ENCODE measurements at places on chromosomes 5 and 9.

GRCh38 chr5:72486371-72486770 lies 20.8 kb downstream of the ZNF366 start:
- peak; percentile 18 for DNase-seq

- DNase-seq, result peak; percentile 69
These were observed 528.1 kb upstream of the KLF4 start for GRCh38 chr9:108017671-108018070.

GRCh38 chr9:109198736-109199382 lies 31.8 kb upstream of the FRRS1L start:
- DNase-seq, result no peak

DNA sequence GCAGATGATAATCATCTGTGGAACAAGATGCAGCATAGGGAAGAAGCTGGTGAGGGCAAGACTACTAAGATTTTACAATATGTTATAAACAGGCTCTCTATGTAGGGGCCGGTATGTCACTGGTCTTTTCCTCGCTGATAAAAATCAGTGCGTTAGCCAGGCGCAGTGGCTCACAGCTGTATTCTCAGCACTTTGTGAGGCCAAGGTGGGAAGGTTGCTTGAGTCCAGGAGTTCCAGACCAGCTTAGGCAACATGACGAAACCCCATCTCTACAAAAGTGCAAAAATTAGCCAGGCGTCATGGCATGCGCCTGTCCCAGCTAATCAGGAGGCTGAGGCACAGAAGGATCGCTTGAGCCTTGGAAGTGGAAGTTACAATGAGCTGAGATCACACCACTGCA lies 135.9 kb downstream of the TUSC1 start:
- DNase-seq, result no peak

DNA sequence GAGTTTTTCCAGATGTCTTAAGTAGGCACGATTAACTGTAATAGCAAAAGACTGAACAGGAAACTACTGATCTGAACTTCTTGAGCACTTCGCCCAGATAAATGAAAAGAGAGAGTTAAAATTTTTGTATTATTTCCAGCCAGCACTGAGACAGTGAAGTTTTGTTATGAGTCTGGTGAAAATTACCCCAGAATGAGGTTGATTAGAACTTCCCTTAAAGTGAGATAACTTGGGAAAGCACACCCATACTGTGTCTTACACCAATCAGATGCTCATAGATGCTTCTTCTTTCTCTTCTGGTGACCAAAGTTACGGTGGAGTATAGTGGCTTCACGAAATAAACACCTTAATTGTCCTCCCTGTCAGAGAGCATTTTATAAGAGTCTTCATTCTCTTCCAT lies 131.8 kb upstream of the SLC12A2 start:
- DNase-seq, result no peak
